A549 treated with ZK216348 at 1 μM for 4 hours (cell line): ENCODE measurements at places on chromosomes 4 and X. TPM values are rescaled to one million over a fixed set of nuclear protein-coding genes. Genes with fewer than 3 reads are reported as not detected.

Gene GAGE1
- not detected in 5 replicates for total RNA-seq

Gene VCX3A
- total RNA-seq: not detected in 5 replicates

Gene CLGN
- total RNA-seq: 3.4 to 8.1 TPM (median 5.3 TPM) in 5 replicates

Gene ENOPH1
- total RNA-seq: 25.9 to 35.6 TPM (median 30.9 TPM) in 5 replicates

Gene GPR119
- total RNA-seq: not detected in 5 replicates

Gene GASK1B
- 0.15 to 0.73 TPM (median 0.28 TPM) in 5 replicates for total RNA-seq

Gene CD38
- total RNA-seq: 8.9 to 13.8 TPM (median 11.2 TPM) in 5 replicates

Gene PCDH10
- total RNA-seq: 0.06 to 0.21 TPM (median 0.16 TPM) in 5 replicates

Gene ZBTB33
- 5.2 to 12.7 TPM (median 11.7 TPM) in 5 replicates for total RNA-seq

Gene NAP1L3
- 0.25 to 0.92 TPM (median 0.33 TPM) in 5 replicates for total RNA-seq

Gene SHISA3
- 0.07 TPM in 1 of 5 replicates, not detected in the others for total RNA-seq

Gene LGI2
- 0.06 to 0.38 TPM (median 0.22 TPM) in 5 replicates for total RNA-seq

Gene BEX1
- total RNA-seq: not detected in 5 replicates

Gene GAGE12D
- total RNA-seq: not detected in 5 replicates

Gene XPNPEP2
- total RNA-seq: not detected in 5 replicates

Gene PNMA6A
- 2.9 to 6.2 TPM (median 4.6 TPM) in 5 replicates for total RNA-seq

Gene NPNT
- total RNA-seq: 0.22 to 0.60 TPM (median 0.37 TPM) in 5 replicates

Gene NSUN7
- total RNA-seq: 0.13 to 0.65 TPM (median 0.57 TPM) in 5 replicates

Gene SRPX
- 4.8 to 8.5 TPM (median 7.5 TPM) in 5 replicates for total RNA-seq

Gene ERVMER34-1
- 0.28 to 0.60 TPM (median 0.51 TPM) in 5 replicates for total RNA-seq

Gene ALB
- total RNA-seq: not detected in 5 replicates
